ENCODE measurements at places on chromosomes 7 and 10. TPM values are rescaled to one million over a fixed set of nuclear protein-coding genes. Genes with fewer than 3 reads are reported as not detected.

DNA sequence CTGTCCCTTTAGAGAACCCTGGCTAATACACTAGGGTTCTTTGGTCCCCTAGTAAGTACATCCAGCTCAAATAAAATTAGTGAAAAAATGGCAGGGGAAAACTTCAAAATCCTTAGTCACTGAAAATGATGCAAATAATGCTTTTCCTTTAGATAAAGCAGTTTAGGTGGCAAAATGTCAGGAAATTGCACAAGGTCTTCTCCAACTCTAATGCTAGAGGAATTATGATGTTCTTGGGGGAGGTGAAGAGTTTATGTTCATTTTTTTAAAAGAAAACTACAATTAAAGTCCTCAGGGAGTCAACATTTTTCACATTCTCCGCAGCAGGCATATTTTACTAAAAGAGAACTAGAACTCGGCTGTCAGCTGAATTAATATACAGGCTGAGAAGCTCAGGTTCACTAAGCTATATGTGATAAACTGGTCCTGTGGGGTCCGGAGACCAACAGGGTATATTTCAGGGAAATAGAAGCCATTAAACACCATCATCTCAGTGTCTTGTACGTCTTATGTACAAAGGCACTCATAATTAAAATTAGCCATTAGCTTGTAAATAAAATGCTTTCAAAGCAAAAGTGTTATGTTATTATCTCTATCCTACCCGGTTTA lies 1164.7 kb upstream of the AUTS2 start:
- no peak for DNase-seq

DNA sequence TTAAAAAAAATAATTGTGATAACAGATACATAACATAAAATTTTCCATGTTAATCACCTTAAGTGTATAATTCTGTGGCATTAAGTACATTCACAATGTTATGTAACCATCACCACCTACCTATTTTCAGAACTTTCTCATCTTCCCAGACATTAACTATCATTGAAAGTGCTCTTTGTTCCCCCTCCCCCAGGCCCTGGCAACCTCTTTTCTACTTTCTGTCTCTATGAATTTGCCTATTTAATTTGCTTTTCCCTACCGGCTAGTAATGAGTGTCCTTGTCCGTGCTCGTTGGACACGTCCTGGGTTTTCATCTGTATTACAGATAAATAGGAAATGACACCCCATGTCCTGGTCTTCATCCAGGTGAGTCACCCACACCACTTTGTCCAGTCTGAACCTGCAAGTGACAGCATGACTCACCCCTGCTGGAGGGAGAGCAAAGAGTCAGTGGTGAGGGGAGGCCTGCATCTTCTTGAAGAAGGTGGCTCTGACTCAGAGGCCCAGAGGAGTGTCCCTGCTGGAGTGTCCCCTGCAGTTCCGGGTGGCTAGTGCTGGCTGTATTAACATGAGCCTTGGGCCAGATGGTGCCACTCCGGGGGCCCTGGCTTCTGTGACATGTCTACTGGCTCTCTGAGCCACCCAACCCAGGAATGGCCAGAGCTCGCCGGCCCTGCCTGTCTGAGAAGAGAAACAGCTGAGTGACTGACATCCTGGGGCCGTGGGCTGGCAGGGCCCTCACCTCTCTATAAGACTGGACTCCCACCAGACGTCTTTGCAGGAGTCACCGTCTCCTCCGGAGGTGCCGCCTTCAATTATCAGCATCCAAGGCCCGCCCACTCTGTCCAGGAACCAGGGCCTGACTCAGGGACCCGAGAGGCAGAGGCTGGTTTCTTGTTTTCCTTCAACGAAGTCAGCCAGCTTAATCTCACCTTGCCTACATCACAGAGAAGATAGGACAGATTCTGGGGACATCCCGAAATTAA lies 503.2 kb upstream of the MKI67 start:
- no peak for DNase-seq

- DNase-seq: no peak
These were observed 195.1 kb upstream of the HABP2 start for GRCh38 chr10:113357681-113358300.

DNA sequence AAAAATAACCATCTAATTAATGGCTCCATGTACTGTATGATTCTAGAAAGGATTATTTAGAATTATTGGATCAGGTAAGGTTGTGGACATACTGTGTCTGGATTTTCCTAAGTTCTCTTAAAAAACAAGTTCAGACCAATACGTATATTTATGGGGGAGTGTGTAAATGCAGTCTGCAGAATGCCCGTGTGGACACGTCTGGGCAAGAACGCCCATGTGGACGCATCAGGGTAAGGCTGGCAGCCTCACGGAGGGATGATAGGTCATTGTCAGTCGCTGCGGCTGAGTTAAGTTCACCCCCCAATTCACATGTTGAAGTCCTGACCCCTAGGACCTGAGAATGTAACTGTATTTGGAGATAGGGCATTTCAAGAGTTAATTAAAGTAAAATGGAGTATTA lies 160.0 kb upstream of the SHH start:
- DNase-seq: no peak

- no peak for DNase-seq
These were observed 1095.9 kb upstream of the SORCS1 start for GRCh38 chr10:108260383-108260906.

DNA sequence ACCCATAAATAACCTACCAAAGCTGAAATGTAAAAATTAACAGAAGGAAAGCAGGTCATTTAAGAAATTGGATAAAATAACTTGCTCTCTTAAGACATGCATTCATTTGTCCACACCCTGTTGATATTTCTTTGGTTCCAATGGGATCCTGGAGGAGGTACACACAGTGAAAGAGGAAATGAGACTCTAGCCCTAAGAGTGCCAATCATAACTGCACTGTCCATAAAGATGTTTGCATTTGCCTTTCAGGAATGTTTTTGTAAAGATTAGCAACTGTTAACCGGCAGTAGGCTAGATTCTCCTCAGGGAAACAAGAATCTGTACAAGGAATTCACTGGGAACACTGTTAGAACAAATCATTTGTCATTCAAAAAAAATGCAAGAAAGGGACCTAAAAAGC lies 61.0 kb downstream of the MEOX2 start:
- DNase-seq: no peak

GRCh38 chr7:81937091-81937490 lies 167.2 kb upstream of the HGF start:
- DNase-seq: no peak

DNA sequence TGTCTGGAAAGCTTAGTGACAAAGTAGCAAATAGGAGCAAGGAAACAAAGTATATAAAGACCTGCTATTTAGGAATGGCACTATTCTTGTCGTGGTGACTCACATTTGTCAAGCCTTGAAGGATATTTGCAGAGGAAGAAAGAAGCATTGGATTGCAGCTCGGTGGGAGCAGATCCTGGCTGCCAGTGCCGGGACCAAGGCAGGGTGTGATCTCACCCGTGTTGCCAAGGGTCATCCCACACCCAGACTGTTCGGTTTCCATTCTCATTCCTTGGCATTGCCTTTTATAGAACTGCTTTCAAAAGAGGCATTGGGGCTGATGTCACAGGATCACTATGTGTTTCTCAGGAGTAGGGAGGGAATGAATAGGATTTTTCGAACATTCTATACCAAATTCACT lies 176.2 kb downstream of the GALNT17 start:
- no peak for DNase-seq

DNA sequence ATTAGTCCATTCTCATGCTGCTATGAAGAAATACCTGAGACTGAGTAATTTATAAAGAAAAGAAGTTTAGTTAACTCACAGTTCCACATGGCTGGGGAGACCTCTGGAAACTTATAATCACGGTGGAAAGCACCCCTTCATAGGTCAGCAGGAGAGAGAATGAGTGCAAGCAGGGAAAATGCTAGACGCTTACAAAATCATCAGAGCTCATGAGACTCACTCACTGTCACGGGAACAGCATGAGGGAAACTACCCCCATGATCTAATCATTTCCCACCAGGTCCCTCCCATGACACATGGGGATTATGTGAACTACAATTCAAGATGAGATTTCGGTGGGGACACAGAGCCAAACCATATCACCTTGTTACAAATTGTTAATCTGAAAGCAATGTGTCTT lies 15.8 kb downstream of the TAS2R39 start:
- no peak for DNase-seq

DNA sequence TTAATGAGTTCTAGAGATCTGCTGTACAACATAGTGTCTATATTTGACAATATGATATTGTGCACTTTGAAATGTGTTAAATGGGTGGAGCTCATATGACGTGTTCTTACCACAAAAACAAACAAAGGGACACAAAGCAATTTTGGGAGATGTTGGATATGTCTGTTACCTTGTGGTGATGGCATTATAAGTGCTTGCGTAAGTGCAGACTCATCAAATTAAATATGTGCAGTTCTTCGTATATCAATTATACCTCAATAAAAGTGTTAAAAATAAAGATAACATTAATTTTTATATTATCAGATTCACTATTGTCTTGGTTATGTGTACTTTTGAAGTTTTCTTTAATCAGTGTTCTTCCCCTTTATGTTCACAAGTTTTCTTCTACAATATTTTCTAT lies 372.9 kb upstream of the COBL start:
- DNase-seq: no peak

Gene SHH
- not detected for polyA plus RNA-seq

GRCh38 chr7:107857541-107857912 lies 33.5 kb upstream of the DLD start:
- DNase-seq: peak; percentile 23

- DNase-seq: no peak
These were observed 13.3 kb upstream of the MIOS start for GRCh38 chr7:7553386-7553785.

DNA sequence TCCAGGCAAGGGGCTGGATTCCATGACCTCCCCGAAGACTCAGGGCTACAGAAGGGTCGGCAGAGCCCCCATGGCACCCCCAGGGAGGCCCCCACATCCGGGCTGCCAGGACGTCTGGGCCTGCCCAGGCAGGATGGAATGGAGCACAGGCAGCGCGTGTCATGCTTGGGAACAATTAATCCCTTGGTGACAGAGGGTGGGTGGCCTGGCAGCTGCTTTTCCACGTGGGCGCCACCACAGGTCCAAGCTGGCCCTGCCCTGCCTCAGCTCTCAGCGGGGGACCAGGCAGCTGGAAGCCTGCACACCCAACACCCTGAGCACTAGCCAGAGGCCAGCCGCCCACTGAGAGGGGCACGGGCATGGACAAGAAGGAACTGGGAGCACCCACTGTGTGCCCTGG lies 11.4 kb downstream of the ELN start:
- no peak for DNase-seq

- no peak for DNase-seq
These were observed 276.8 kb downstream of the MTERF1 start for GRCh38 chr7:91603707-91604106.

- no peak for DNase-seq
These were observed 47.6 kb downstream of the CASD1 start for GRCh38 chr7:94557215-94557614.

Gene TMUB1
- 27.8 TPM for polyA plus RNA-seq

GRCh38 chr7:79471283-79471682 lies 17.8 kb upstream of the MAGI2 start:
- no peak for DNase-seq

Gene GALNT17
- polyA plus RNA-seq: not detected

GRCh38 chr10:109721453-109722064 lies 201.8 kb downstream of the XPNPEP1 start:
- no peak for DNase-seq

- DNase-seq: no peak
These were observed 237.2 kb downstream of the MGMT start for GRCh38 chr10:129704225-129704624.

DNA sequence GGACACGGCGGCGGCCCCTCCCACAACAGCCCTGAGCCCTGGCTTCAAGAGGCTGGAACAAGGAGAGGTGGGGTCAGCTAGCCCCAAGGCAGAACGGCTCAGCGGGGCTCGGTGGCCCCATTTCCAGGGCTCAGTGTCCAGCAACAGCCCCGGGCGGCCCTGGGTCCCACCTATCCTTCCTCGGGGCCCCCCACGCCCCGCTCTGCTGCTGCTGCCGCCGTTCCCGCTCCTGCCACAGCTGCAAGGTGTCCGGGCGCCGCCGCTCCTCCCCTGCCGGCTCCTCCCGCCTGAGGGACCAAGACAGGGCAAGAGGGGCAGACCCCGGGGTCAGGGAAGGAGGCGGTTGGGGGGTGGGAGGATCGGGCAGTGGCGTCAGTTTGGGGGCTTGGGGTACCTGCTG lies 3.4 kb upstream of the SAP25 start:
- no peak for DNase-seq

GRCh38 chr7:82506702-82507101 lies 63.1 kb upstream of the CACNA2D1 start:
- no peak for DNase-seq

DNA sequence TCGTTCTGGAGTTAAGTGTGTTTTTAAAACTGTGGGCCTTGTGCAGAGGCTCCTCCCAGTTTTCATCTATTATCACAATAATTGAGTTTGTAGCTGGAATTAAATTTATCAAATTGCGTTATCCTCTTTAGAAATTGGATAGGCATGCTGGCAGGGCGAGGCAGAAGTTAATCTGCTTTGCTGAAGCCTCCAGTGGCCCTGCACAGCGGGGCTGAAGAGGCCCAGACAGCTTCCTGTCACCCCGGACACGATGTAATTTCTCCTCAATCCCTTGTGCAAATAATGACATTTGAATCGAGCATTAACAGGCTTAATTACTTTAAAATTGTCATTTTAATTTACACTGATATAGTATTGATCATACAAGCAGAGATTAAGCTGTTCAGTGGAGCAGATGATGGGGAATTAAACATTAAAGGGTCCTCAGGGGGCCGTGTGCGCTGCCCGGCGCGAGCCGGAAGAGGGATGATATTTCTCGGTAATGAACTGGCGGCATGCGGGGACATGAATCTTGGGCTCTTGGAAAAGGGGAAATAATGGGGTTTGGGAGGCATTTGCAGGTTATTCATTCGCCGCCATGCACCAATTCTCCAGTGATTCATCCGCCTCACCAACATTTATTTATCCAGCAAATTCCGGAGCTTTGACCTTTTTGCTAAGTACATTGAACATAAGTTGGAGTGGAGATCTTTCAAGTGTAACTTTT lies 118.5 kb downstream of the NKX6-2 start:
- no peak for DNase-seq

GRCh38 chr7:159306012-159306411 lies 161.3 kb upstream of the VIPR2 start:
- no peak for DNase-seq

DNA sequence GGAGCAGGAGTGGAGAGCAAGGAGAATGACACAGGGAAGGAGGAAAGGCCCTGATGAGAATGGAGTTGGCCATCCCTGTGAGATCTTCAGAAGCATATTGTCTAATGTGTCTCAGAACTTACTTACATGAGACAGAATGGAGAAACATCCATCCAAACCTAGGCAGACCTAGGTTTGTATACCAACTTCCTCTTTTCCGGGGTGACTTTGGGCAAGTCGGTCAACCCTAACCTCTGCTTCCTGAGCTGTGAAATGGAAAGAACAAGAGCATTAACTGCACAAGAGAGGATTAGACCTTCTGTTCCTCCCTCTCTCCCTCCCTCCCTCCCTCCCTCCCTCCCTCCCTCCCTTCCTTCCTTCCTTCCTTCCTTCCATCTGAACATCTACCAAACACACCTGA lies 4.5 kb downstream of the GHRHR start:
- no peak for DNase-seq

Gene UCMA
- not detected for polyA plus RNA-seq

GRCh38 chr10:132011024-132011423 lies 29.3 kb upstream of the BNIP3 start:
- DNase-seq: no peak

- no peak for DNase-seq
These were observed 70.9 kb downstream of the CDK1 start for GRCh38 chr10:60849217-60849616.

Measured in BJ (cell line).